Stimulated activated CD8-positive, alpha-beta memory T cell treated with anti-CD3 and anti-CD28 coated beads, Interleukin-7, amount 100 ng/mL, for 4 hours (primary cell): ENCODE measurements at places on chromosomes 13 and 19.

DNA sequence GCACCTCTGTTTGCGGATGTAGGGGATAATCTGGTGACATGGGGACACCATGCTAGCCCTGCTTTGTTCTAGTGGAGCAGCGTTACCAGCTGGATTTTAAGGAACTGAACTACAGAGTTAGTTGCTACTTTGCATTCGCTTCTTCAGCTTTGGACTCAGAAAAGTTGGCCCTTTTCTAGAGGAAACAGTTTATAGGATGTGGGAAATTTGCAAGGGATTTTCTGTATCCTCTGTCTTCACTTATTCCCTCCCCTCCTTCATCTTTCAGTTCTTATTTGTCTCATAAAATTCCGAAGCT lies 2.1 kb downstream of the GATAD2A start:
- DNase-seq = no peak

- no peak for DNase-seq
Measured at GRCh38 chr13:25604106-25604505, 232.3 kb downstream of the ATP8A2 start.

- no peak for DNase-seq
Measured at GRCh38 chr13:25046274-25046984, 49.5 kb upstream of the PABPC3 start.

DNA sequence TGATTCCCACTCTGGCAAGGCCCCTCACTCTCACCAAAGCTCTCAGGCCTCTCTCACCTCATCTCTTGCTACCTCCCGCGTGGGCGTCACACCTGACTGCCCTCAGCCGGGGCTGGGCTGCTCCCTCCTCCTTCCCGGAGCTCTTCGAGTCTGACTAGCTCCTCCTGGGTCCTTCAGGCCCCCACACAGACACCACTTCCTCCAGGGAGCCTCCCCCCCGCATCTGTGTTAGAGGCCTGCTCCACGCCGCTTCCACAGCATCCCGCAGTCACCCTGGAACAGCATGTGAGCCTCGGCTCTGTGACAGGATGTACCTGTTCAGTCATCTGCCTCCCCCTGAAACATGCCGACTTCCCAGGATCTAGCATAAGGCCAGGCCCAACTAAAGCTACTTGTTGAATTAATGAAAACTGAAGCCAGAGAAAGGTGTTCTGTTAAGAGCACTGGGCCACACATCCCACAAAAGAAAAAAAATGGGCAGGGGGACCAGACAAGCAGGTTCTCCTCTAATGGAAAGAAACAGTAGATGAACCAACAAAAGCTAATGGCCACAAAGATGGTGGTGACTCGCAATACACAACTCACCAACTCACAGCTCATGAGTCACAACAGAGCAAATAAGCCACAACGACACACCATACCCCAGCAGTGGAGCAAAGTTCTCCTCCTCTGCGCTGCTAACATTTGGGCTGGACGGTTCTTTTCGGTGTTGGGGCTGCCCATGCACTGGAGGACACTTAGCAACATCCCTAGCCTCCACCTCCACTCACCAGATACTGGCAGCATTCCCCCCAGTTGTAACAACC lies 3.0 kb downstream of the PPP6R1 start:
- DNase-seq = peak; percentile 33

- DNase-seq = no peak
Measured at GRCh38 chr13:60696602-60697001, 299.6 kb downstream of the TDRD3 start.

- no peak for DNase-seq
Measured at GRCh38 chr13:44903574-44903985, 85.7 kb downstream of the NUFIP1 start.

DNA sequence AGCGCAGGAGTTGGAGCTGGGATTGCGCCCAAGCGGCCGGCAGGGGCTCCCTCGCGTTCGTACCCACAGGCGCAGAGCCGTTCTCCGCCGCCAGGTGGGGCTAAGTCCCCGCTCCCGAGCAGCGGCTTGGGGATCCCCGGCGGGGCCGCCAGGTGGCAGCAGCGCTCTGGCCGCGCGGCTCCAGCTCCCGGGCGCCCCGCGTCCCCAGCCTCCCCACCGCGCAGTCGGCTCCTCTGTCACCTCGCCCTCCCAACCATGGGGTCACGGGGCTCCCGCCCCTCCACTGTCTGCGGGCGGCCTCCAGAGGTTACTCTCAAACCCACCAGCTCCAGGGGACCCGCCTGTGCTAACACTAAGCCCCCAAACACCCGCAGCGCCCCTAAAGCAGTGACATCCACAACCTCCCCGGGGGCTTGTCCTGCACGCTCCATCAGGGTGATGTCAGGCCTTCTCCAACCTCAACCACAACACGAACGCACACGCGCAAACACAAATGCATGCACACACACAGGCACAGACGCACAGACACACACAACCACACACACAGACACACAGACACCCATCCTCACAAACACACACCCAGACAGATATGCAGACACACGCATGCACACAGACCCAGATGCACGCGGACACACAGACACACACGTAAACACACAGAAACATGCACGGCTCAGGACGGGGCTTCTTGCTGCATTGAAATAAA lies 18.4 kb upstream of the KCTD15 start:
- peak; percentile 50 for DNase-seq

DNA sequence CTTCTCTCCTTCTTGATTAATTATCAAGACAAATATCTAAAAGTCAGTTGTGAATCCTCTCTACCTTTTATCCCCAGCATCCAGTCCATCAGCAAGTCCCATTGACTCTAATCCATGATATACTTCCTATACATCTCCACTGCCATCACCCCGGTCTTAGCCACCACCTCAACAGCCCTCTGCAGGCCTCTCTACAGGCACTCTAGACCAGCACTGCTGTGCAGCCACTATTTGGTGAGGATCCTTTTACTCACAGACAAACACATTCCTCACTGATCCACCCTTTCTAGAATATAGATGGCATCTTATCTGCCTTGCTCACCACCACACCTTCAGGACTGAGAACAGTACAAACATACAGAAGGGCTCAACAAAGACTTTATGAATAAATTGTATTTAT lies 221.7 kb downstream of the RFC3 start:
- no peak for DNase-seq

- no peak for DNase-seq
Measured at GRCh38 chr13:94050686-94051085, 428.8 kb downstream of the DCT start.

GRCh38 chr13:110592665-110593064 lies 22.7 kb upstream of the NAXD start:
- DNase-seq = no peak

DNA sequence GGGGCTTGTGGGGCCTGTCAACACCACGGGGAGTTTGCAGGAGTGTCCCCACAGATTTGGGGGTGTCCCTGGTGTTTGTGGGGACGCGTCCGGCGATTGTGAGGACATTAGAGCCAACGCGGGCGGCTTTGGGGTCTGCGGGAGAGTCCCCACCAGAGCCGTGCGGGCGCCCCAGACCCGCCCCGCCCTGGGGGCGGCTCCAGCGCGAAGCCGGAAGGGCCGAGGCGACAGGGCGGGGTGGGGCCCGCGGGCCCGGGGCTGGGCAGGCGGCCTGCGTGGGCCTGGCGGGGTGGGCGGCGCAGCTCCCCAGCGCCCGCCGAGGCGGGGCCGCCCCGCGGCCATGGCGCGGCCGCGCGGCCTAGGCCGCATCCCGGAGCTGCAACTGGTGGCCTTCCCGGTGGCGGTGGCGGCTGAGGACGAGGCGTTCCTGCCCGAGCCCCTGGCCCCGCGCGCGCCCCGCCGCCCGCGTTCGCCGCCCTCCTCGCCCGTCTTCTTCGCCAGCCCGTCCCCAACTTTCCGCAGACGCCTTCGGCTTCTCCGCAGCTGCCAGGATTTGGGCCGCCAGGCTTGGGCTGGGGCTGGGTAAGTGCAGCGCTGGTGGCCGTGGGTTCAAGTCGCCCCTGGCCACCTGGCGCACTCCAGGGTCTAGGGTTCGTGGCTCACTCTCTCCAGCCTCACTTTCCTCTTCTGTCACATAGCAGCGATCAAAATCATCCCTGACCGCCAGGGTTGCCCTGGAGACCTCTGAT lies 10.3 kb downstream of the PDE4A start:
- no peak for DNase-seq

- DNase-seq = no peak
Measured at GRCh38 chr13:23620613-23621315, 50.6 kb downstream of the TNFRSF19 start.

DNA sequence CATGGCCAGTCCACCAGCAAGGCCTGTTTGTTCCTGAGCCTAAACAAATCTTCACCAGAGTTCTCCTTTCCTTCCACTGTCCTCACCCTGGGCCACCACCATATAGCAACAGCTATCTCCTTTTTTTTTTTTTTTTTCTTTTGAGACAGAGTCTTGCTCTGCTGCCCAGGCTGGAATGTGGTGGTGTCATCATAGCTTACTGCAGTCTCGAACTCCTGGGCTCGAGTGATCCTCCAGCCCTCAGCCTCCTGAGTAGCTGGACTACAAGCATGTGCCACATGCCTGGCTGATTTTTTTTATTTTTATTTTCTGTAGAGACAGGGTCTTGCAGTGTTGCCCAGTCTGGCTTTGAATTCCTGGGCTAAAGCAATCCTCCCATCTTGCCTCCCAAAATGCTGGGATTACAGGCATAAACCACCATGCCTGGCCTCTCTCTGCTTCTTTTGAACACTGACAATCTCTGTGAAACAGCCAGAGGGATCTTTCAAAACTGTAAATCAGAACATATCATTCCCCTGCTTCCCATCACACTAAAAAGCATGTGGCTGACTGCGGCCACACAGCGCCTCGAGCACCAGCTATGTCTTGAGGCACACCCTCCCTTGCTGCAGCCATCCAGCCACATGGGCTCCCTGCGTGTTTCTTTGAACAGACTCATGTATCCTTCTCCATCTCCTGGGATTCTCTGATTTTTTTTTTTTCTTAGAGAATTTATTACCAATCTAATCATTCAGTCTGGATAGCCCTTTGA lies 110.6 kb downstream of the SIPA1L3 start:
- DNase-seq = no peak

- no peak for DNase-seq
Measured at GRCh38 chr13:27765650-27766049, 26.6 kb upstream of the GSX1 start.

- DNase-seq = no peak
Measured at GRCh38 chr13:110539894-110540293, 21.6 kb downstream of the RAB20 start.

GRCh38 chr19:17522988-17523872 lies 11.8 kb downstream of the PGLS start:
- peak; percentile 41 for DNase-seq

DNA sequence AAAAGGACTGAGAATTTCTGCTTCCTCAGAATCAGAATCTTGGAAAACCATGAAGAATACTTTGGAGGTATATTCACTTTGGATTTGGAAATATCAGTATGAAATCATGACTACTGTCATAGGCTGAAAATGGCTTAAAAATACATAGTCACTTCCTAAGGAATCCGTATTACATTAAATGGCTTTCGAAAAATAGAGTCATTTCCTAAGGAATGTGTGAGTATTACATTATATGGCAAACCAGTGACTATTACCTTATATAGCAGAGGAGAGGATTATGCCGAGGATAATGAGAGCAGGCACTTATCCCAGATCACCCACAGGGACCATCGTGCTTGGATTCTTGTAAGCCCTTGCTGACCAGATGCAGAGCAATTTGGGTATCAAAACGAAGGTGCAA lies 1471.8 kb downstream of the EFNB2 start:
- DNase-seq = no peak

GRCh38 chr13:23855360-23855759 lies 33.8 kb downstream of the MIPEP start:
- no peak for DNase-seq

- DNase-seq = no peak
Measured at GRCh38 chr19:46945694-46946489, 73.7 kb upstream of the NPAS1 start.

GRCh38 chr13:41639237-41639904 lies 182.0 kb downstream of the RGCC start:
- no peak for DNase-seq

GRCh38 chr13:84831666-84832657 lies 949.7 kb upstream of the SLITRK1 start:
- DNase-seq = no peak
